ENCODE measurements at places on chromosomes 13 and 19. TPM values are rescaled to one million over a fixed set of nuclear protein-coding genes. Genes with fewer than 3 reads are reported as not detected.

DNA sequence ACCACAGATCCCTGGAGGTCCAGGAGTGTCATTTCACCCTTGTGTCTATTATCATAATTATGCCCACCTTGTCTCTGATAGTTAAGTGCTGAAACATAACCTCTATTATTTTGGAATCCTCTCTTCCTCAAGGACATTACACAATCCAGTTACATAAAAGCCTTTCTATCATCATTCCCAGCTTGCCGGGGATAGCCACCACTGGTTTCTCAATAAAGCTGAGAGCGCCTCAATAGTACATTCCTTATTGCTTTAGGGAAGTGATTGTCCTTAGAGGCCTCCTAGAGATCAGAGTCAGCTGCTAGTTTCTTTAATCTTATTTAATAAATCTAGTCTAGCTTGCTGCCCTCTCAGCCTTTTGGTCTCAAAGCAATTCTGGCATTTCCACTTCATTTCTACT is 490.0 kb upstream of the ATXN8OS start:
- H3K4me1 ChIP-seq = no peaks in the 10 kb centered on the region
- no peak for DNase-seq
- no peak overlapping the region for H3K4me3 ChIP-seq
- H3K36me3 ChIP-seq = no peaks in the 10 kb centered on the region

DNA sequence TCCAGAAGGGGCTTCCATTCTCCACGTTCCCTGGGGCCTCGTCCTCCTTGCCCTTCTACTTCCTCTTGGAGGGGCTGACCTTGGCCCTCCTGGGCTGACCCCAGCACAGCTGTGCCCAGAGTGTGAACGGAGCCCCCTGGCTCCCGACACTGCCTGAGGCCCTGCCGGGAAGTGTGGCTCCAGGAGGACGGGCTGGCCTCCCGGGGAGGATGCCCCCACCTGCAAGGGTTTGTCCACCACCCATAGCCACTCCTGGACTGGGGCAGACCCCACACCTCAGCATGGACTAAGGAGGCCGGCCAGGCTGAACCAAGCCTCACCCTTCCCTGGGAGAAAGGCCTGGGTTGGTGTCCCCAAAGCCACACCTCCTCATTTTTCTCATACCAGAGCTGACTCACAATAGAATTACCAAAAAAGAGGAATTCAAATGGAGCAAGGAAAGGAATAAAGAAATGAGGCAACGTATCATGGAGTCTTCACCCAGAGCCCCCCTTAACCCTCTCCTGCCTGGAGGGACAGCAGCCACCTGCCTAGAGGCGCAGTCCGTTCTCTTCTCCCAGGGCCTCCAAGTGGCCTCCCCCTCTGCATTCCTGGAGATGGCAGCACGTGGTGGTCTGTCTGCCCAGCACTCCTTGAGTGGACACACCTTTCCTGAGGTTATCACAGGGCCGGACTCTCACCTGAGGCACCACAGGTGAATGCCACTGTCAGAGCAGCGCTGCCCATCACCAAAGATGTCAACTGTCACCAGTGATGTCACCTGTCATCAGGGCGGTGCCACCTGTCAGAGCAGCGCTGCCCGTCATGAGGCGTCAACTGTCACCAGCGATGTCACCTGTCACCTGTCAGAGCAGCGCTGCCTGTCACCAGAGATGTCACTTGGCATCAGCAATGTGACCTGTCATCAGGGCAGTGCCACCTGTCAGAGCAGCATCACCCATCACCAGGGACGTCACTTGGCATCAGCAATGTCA is 3.1 kb upstream of the C13orf46 start:
- no peak for DNase-seq
- H3K27me3 ChIP-seq = no peaks in the 10 kb centered on the region
- H3K27ac ChIP-seq = no peak overlapping the region
- H3K36me3 ChIP-seq = peaks cover 74% of the 10 kb centered on the region
- H3K4me3 ChIP-seq = no peak overlapping the region

GRCh38 chr19:48537541-48537940 is 14.4 kb upstream of the SULT2B1 start:
- H3K36me3 ChIP-seq = no peaks in the 10 kb centered on the region
- no peaks in the 10 kb centered on the region for H3K4me1 ChIP-seq
- no peaks in the 10 kb centered on the region for H3K27me3 ChIP-seq
- H3K27ac ChIP-seq = no peak overlapping the region
- H3K4me3 ChIP-seq = no peak overlapping the region

GRCh38 chr13:65488606-65489005 is 1741.5 kb downstream of the PCDH9 start:
- no peak for DNase-seq
- no peaks in the 10 kb centered on the region for H3K4me1 ChIP-seq
- no peak overlapping the region for H3K27ac ChIP-seq
- H3K27me3 ChIP-seq = no peaks in the 10 kb centered on the region
- no peak overlapping the region for H3K4me3 ChIP-seq
- no peaks in the 10 kb centered on the region for H3K36me3 ChIP-seq

DNA sequence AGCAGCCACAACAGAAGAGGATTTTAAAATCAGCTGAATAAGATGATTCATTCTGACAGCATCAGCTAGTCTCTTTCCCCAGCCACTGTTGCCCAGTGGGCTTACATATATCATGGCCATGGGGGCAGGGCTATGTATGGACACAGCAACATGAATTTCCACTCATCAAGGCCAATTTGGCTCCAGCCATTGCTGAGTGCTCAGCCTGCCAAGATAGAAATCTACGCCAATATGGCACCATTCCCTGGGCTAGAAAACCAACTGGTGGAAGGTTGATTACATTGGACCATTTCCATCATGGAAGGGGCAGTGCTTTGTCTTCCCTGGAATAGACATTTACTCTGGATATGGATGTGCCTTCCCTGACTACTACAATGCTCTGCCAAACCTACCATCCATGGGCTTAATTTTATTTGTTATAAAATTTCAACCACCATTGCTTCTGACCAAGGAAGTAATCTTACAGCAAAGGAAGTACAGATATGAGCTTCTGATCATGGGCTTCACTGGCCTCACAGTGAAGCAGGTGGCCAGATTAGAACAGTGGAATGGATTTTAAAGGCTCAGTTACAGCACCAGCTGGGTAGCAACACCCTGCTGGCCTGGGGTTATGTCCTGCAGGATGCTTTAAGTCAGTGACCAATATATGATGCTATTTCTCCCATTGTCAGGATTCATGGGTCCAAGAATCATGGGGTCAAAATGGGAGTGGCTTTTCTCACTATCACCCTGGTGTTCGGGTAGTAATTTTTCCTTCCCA is 9.8 kb upstream of the ALOX5AP start:
- H3K36me3 ChIP-seq = no peaks in the 10 kb centered on the region
- no peak for DNase-seq
- H3K4me3 ChIP-seq = no peak overlapping the region
- H3K4me1 ChIP-seq = no peaks in the 10 kb centered on the region

- H3K36me3 ChIP-seq = peaks cover 16% of the 10 kb centered on the region
- no peak for DNase-seq
- no peak overlapping the region for H3K4me3 ChIP-seq
Observed at GRCh38 chr19:45784096-45784495, 1.8 kb upstream of the DMPK start.

DNA sequence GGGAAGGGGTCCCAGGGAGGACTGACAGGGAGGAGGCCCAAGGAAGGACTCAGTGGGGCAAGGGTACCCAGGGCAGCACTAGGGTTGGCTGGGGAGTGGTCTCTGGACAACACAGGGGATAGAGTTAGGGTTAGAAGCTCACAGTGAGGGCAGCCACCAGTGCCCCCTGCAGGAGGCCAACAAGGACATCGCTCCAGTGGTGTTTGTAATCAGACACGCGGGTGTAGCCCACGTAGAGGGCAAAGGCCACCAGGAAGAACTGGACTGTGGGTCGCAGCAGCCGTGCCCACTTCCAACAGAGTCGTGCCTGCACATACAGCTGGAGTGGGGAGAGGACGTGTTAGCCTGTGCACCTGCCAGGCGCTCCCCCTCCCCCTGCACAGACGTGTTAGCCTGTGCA is 9.2 kb downstream of the PLPP2 start:
- no peak overlapping the region for H3K4me3 ChIP-seq
- H3K4me1 ChIP-seq = no peaks in the 10 kb centered on the region
- no peak overlapping the region for H3K27ac ChIP-seq
- no peak for DNase-seq
- H3K36me3 ChIP-seq = no peaks in the 10 kb centered on the region
- H3K27me3 ChIP-seq = no peaks in the 10 kb centered on the region

DNA sequence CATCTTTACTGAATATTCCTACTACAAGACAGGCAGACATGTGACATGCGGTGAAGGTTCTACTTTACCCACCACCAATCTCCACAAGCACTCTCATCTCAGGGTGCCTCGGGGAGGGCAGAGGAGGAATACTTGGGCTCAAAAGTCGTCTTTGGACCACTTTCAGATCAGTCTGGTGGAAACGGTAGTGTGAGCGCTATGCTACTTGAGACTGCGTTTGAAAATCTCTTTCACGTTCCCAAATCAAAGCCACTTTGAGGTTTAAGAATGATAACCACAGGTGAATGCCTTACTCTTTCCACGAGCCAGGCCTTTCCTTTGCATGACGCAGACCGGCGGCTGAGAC is 1.5 kb upstream of the SOX1 start:
- H3K27me3 ChIP-seq = peaks cover 34% of the 10 kb centered on the region
- peaks cover 4% of the 10 kb centered on the region for H3K4me1 ChIP-seq
- no peak overlapping the region for H3K4me3 ChIP-seq

Gene FPR2
- polyA plus RNA-seq = not detected

Gene BRCA2
- 2.0 TPM for polyA plus RNA-seq

Measured in CD4-positive, CD25-positive, alpha-beta regulatory T cell (primary cell).